ENCODE measurements at places on chromosomes 7 and 10.
A peak's percentile ranks its signal among the peaks of the same experiment; 100 is the strongest.

DNA sequence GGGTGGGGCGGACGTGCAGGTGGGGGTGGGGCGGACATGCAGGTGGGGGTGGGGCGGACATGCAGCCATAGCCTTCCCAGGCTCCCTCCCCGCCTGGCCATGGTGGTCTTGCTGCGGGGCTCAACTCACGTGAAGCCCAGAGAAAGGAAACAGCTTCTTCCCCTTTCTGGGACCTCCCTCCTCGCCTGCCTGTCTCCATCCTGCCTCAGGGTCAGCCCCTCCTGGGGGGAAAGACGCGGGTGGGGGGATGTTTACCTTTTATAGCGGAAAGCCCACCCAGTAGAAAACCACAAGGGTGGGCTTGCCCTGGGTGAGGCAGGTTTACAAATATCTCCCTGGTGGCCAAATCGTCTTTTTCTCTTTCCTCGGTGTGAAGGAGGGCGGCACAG, 520.0 kb downstream of the GLRX3 start:
- DNase-seq: no peak

DNA sequence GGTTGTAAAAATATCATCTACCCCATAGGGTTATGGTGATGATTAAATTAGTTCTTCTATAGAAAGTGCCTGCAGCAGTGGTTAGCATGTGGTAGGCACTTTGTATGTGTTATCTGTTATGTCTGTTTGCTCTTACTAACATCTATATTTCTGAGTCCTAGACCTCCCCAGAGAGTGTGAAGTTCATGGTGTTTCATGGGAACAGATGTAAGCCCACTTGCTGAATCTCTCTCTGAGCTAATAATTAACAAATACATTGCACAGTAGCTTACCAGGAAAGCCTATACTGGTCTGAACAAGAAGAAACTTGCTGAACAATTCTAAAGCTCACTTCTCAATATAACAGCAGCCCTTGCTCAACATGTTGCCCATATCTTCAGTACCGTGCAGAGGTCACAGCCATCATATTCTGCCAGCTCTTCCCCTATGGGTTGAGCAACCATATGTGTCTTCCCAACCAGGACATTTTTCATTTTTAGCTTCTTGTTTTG, 100.1 kb downstream of the NPSR1 start:
- DNase-seq: no peak

- DNase-seq: no peak
Measured at GRCh38 chr7:23915236-23915635, 205.2 kb downstream of the STK31 start.

- no peak for DNase-seq
Measured at GRCh38 chr10:76211691-76212090, 780.3 kb downstream of the LRMDA start.

DNA sequence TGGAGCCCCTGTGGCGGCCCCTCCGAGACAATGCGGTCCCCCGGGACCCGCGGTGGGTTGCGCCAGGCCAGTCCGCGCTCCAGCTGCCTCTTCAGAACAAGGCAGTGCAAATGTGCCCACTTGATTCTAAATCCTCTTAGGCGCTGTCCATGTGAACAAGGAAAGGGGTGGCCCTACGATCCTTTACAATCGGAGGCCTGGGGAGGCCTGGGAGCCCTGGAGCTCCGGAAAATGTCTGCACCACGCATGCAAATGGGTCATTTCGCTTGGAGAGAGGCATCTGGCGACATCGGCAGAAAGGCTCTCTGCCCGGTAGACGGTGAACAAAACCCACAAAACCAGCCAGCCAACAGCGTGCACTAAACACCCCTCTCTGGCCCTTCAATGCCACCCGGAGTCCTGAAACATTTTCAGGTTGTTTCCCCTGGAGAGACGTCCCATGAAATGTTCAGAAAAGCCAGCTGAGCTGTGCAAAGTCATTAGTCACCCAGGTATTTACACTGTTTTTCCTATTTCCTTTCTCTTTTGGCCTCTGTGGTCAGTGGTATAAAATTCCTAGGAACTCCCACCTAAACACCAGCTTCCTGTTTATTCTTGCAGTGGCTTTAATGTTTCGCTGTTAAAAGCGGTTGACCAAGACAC, 102.8 kb upstream of the ZNF438 start:
- DNase-seq: peak; percentile 86

DNA sequence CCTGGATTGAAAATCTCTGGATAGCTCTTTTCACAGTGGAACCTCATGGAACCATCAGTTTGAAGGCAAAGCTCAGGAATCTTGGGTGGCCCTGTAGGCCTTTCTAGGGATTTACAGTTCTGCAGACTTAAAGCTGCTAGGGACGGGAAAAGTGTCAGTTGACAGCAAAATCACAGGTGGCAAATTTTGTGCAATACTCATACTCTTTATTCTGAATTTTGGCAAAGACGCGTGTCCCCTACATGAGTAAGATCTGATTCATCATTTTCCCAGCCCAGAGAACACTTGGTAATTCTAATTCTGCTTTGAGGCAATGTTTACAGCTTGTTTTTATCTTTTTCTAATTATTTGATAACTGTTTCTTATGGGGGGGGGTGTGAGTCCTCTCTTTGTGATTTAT, 3.6 kb downstream of the LRRC17 start:
- no peak for DNase-seq

- no peak for DNase-seq
Measured at GRCh38 chr10:50497758-50498157, 126.0 kb downstream of the SGMS1 start.

DNA sequence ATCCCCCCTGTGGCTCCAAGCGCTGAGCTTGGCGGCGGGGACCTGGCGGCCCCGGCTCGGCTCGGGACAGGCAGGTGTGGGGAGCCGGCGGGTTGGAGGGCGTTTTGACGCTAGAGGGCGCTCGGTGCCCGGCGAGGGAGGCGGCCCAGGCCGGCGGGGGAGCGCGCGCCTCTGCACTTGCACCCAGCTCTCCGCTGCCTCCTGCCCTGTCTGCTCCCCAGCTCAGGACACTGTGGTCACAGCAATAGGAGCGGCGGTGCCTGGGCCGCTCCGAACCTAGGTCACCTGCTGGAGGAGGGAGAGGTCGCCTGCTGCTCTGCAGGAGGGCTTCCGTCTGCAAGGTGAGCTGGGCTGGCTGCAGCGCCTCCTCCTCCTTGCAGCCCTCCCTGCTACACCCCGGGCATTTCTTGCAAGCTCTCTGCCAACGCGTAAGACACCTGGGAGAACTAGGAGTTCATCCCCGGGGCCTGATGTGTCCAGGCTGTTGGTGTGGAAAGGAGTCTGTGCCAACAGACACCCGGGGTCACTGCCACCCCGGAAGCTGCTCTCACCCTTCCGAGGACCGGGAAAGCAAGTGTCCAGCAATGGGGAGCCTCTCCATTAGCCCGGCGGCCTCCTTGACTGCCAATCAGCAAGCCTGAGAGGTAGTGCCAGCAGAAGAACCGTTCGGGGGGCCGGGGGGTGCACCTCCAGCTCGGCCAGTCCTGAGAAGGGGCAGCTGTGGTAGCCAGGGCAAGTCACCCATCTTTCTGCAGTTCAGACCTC, 620.4 kb downstream of the GALNT17 start:
- peak; percentile 71 for DNase-seq

DNA sequence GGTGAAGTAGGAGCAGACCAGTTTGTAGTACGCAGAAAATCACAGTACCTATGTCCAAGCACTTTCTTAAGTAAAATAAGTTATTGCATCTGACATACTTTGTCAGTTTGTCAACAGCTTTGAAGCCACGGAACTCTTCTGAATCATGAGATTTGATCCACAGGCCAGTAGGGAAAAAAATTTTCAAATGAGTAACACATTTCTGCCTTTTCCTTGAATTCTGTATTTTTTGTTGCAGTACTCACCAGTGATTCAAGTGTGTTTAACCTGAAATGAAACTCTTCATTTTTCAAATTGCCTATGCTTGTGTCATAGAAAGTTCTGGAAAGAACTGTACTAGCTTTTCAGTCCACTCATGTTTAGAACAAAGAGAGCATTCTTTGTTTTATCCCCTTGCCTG, 337.7 kb downstream of the GATA3 start:
- no peak for DNase-seq

GRCh38 chr7:1176891-1177373, 16.9 kb upstream of the ZFAND2A start:
- DNase-seq: no peak

DNA sequence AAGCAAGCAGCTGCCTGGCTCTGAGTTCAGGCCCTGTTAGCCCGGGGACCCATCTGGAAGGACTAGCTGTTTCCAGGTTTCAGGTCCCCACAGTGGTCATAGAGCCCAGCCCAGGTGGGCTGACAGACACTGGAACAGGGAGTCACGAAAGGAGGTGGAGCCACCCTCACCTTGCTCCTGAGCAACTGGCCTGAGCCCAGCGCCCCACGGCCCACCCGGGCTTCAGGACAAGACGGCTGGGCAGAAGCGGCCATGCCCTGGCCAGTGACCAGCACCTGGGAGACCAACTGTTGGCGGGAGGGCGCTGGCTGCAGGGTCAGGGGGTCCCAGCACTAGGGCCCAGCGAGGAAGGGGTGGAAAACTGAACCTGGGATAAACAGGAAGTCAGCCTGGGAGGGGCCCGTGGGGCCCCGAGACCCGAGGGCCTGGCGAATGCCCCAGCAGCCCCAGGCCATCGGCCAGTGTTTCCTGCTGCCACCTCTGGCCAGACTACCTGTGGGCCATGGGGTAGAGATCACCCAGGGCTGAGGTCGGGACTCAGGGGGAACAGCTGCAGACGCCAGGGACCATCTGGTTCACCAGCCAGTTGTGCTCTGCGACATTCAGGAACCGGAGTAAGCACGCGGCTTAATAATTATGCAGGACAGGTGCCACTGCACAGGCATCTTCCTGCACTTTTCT, 282.1 kb upstream of the PPP2R2D start:
- no peak for DNase-seq

DNA sequence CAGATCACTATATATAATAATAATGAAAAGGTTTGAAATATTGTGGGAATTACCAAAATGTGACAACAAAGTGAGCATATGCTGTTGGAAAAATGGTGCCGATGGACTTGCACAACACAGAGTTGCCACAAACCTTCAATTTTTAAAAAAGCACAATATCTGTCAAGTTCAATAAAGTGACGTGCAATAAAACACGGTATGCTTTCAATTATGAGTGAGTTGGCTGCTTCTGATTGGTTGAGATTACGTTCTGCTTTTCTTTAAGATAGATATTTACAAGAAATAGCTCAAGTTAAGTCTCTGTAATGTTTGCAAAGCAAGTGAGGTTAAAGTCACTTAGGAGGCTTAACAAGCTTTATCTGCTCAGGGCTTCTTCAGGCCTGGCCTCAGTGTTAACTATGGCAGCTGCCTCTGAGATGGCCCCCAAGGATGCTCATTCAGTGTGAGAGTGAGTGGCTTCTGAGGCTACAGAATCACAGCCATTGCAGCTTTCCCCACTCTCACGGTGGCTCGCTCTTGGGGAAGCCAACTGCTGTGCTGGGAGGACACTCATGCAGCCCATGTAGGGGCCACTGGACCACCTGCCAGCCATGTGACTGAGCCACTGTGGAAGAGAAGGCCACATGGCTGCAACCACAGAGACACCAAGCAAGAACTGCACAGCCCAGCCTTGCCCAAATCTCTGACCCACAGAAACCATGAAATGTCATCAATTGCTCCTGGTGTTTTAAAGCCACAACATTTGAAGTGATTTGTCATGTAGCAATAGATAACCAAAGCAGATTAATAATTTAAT, 78.3 kb upstream of the TMEM72 start:
- DNase-seq: no peak

DNA sequence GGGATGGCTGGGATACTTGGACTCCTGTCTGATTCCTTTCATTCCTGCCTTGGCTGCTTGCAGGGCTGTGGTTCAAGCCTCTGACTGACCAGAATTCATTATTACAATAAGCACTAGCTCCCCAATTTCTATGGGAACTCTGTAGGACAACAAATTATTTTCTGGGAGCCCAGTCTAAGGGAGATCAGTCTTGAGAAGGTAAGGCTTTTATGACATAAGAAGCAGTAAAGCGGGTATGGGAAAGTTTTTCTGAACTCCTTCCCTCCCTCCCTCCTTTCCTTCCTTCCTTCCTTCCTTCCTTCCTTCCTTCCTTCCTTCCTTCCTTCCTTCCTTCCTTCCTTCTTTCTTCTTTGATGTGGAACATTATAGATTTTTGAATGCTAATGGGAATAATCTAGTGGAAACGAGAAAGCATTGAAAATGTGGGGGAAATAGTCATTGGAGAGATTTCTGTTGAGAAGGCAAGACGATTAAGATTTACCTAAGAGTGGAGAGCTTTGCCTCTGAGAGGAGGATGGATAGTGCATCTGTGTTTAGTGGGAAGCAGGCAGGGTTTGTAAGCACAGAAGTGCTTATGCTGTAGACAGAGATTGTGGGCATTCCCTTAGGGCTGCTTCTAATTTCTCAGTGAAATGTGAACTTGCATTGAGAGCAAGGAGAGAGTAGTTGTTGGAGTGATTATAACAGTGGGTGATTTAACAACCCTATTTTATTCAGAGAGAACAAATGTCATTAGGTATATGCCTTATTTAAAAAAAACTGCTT, 201.5 kb downstream of the DNAJB9 start:
- DNase-seq: no peak

- no peak for DNase-seq
Measured at GRCh38 chr7:54946764-54947163, 72.1 kb upstream of the EGFR start.

DNA sequence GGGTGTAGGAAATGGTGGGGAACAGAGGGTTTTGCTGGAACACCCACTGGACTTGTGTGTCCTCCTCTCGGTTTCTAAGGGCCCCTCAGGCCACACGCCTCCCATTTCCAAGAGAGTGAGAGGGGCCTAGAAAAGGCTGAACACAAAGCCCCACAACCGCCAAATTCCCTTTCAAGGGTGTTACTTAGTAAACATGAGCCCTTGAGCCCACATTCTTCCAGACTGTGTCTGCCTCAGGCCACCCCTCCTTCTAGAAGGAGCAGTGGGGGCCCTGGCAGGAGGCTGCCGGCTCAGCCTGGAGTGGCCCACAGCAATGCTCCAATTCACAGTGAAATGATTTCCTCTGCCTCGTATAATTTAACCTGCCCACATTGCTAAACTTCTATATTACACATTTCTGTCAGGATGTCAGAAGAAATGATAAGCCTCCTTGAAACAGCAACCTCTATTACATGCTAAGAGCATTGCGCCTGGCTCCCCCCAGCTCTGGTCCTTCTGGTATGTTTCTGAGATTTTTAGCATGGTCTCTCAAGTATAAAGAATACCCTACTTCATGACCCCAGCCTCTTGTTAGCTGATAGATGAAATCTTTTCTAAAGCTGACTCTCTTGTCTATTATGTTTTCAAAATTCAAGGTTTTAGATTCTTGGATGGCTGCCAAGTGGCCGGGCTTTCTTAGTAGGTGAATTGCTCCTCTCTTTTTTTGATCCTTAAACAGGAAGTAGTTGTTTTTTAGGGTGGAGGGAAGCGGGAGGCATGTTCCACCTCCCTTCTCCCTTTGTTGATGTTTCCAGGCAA, 673.9 kb upstream of the GALNT17 start:
- DNase-seq: peak; percentile 37

DNA sequence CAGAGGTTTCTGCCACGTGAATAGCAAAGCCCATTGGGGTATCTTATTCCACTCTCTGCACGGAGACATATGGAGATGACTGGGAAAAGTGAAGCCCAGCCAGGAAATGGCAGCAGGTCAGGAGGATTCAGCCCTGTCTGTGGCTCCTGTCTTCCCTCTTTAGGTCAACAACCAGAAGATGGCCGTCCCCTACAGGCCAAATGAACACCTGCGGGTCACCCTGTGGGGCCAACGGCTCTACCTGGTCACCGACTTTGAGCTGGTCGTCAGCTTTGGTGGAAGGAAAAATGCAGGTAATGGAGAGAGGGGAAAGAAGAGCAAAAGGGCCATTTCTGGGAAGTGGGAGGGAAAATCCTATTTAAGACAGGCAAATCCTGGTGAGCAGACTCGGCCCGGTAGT, 38.3 kb downstream of the EPHB4 start:
- DNase-seq: no peak
